ENCODE measurements at places on chromosomes 3 and 15.

GRCh38 chr3:148866261-148866660 is 1.2 kb downstream of the CPA3 start:
- DNase-seq = peak; percentile 94

DNA sequence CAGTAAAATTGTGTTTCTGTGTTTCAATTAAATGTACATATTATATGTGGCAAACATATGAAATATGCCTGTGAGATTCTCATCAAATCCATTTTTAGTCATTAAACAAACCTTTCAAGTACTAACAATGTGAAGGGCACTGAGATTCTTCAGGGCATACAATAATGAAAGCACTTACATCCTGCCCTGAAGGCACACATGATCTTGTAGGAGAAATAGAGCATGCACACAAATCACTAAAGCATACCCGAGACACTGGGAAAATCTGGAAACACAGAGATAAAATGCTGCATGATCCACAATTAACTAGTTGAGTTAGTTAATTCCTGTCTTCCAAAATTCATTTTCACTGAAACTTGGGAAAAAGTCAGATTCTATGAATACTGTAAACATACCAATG is 810.5 kb upstream of the NECTIN3 start:
- no peak for DNase-seq

GRCh38 chr3:61562721-61563312 is 1.4 kb downstream of the PTPRG start:
- DNase-seq = peak; percentile 55

DNA sequence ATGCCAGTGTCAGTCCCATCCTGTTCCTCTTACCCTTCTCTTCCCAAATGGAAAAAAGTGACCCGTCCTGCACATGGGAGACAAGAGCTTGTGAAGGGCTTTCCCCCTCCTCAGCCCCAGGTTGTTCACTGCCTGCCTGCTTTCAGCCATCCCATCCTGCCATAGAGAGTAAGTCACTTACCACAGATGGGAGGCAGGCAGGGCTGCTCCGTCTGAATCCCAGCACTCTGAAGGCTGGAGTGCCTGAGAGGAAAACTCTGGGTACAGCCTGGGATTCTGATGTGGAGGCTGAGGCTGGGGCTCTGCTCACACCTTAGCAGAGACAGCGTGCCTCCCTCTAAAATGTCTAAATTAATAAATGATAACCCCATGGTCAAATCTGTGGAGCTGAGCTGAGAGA is 14.8 kb downstream of the CPNE4 start:
- no peak for DNase-seq

DNA sequence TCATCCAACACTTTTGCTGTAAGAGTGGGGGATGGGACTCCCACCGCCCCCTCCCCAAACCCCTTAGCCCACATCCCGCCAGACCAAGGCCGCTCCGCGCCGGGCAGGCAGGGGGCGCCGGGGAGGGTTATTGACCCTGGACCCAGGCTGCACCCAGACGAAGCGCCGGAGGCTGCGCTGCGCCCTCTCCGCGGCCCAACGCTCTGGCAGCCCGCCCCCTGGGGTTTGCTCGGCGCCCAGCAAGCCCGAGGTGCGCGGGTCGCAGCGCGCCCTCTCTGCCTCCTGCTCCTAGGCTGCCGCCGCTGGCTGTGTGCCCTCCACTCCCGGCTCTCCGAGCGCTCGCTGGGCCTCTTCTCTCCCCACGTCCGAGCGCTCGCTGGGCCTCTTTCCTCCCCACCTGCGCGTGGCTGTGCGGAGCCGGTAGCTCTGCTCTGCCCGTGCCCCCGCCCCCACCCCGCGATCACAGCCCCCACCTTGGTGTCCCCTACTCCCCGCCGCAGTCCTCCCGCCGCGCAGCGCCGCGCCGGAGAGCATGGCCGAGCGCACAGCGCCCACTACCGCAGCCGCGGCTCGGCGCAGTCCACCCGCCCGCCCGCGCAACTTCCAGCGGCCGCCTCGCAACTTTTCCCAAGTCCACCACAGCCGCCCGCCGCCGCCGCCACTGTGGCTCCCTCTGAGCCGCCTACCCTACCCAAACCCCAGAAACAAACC is 1.2 kb downstream of the MECOM start:
- peak; percentile 62 for DNase-seq

DNA sequence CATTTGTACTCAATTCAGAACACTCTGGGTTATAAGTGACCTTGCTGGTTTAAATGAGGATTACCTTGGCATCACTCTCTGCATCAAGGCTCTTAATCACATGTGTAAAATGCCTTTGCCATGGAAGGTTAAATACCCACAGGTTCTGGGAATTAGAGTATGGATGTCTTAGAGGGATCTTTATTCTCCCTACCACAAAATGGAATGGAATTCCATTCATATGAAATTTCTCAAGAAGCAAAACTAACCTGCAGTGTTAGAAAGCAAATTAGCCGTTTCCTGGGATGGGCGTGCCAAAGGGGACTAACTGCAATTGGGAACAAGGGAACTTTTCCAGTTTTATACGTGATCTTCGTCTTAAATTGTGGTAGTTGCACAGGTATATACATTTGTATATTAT is 39.8 kb downstream of the TBL1XR1 start:
- DNase-seq = no peak

DNA sequence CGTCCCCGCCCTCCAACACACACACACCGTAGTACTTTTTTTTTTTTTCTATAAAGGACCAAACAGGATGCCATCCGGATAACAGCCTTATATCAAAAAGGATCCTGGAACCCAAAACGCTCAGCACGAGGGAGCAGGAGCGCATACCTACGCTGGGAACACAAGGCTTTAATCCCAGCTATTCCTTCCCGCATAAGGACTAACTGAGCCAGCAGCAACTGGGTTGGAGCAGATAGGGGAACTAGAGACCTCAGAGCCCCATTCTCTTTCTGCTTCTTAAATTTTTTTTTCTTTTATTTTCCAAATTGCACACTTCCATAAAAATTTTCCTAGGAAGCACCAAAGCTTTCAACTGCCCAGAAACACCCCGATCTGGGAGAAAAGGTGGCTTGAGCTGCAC is 1.3 kb downstream of the TRANK1 start:
- DNase-seq = no peak

- DNase-seq = no peak
Measured at GRCh38 chr3:149214702-149215101, 6.9 kb downstream of the CP start.

- DNase-seq = peak; percentile 95
Measured at GRCh38 chr3:177126015-177126773, 71.1 kb downstream of the TBL1XR1 start.

DNA sequence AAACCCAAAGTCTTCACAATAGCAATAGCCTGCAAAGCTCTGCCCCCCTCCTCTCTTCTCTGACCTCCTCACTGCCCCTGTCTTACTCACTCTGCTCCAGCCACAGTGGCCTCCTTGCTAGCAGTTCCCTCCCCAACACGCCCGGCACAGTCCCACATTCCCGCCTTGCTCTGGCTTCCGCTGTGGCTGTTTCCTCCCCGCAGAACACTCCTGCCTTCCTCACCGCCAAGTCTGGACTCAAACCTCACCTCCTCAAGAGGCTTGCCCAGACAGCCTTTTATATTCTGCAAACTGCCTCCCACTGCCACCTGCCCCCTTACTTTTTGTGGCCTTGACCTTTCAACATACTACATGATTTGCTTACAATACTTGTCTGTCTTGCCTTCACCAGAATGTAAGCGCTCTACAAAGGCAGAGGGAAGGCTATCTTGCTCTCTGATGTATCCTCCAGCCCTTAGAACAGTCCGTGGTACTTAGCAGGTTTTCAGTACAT is 406 bp upstream of the MPI start:
- DNase-seq = peak; percentile 45

GRCh38 chr15:52326756-52327155 is 31.2 kb upstream of the MYO5C start:
- peak; percentile 73 for DNase-seq

DNA sequence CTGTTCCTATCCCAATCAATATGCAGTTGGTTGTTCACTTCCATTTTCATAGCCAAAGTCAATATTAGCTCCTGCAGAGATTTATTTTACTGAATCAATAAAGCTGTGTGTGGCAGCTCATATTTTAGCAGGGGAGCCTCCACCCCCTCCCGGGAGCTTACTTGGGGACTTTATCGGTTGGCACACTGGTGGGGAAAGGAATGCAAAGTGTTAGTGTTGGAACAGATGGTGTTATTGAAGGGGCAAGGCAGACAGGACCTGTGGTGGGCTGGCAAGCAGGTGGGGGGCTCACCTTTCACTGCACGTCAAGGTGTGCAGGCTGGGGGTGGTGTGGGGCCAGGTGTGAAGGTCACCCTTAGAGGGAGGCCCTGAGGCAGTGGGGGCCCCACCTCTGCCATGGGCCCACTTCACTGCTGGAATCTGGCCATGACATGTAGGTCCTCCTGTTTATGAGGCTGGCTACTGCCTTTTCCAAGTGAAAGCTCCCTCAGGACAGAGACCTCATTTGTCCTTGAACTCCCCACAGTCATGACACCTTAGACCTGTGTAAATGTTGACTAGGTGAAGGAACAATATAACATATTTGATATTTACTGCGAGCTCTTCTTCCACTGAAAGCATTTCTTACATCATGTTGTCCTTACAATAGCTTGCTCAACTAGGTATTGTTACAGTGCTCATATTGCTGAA is 44.0 kb upstream of the SEC22A start:
- DNase-seq = no peak

GRCh38 chr3:115194476-115194875 is 47.4 kb upstream of the ZBTB20 start:
- peak; percentile 44 for DNase-seq

DNA sequence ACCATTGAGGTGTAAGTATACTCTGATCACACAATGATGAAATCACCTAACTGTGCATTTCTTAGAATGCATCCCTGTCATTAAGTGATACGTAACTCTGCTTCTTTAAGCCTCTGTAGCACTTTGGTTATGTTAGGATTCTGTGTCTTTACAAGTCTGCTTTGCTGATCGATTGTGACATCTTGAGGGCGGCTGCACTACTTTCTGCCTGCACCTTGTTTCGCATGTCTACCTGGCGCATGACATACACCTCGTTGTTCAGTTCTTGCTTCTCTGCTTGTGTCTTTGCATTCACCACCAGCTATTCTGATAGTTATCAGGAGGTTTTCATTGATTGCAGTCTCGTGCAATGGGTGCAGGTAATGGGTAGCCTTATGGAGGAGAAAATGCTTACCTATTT is 32.7 kb downstream of the IGF1R start:
- DNase-seq = no peak

GRCh38 chr3:150006794-150007193 is 36.1 kb upstream of the PFN2 start:
- DNase-seq = no peak

DNA sequence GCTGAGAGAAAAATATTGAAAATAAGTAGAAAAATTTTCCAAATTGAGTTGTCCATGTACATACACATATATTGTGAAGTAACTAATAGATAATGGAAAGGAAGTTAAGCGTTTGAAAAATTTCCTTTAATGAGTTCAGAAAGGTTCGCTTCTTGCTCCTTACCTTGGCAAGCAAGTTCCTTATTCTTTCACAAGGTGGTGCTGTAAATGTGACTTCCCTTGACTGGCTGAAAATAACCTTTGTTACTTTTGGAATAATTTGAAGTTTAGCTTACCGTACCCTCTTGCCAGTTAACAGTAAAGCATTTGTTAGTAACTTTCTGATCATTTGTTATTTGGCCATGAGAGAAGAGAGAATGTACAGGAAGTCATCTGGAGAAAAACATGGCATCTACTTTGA is 41.6 kb downstream of the PYDC2 start:
- no peak for DNase-seq

- DNase-seq = peak; percentile 6
Measured at GRCh38 chr15:61715082-61715481, 345.2 kb downstream of the VPS13C start.

DNA sequence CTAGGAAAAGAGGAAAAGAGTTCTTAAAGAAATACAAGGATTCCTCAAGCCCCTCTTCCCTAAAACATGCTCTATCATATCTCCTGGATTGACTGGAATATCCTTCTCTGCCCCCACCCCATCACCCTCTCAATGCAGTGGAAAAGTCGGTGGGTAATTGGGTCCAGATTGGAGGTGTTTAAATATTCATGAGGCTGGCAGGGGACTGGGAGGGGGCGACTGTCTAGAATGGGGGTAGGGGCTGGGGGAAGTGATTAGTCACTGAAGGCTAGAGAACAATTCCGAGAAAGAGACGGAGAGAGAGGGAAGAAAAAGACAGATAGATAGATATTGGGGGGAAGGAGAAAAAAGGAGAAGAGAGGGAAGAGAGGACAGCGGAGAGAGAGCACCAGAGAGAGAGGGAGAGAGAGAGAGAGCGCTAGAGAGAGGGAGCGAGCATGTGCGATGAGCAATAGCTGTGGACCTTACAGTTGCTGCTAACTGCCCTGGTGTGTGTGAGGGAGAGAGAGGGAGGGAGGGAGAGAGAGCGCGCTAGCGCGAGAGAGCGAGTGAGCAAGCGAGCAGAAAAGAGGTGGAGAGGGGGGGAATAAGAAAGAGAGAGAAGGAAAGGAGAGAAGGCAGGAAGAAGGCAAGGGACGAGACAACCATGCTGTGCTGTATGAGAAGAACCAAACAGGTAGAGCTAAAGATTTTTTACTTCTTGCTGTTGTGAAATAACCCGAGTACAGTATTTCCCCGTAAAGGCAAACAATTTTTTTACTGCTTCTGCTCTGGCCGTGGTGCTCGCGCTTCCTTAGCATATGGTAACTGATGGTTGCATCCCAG is at the start of gene GAP43:
TSS of gene GAP43 (plus strand) at position 467 of the 825 bp plus-strand sequence. CDS start at position 647, 180 bp downstream.
- DNase-seq = peak; percentile 93

- DNase-seq = no peak
Measured at GRCh38 chr3:4864503-4864902, 114.7 kb upstream of the BHLHE40 start.

Data from iris pigment epithelial cell (primary cell).